ENCODE measurements at places on chromosomes 5 and 9. TPM values are rescaled to one million over a fixed set of nuclear protein-coding genes. Genes with fewer than 3 reads are reported as not detected.

- DNase-seq: no peak
Observed at GRCh38 chr9:105436783-105437182, 11.1 kb upstream of the FSD1L start.

GRCh38 chr9:98977246-98977714 is 33.6 kb downstream of the COL15A1 start:
- no peak for DNase-seq

GRCh38 chr9:134283111-134283515 is 43.1 kb upstream of the RXRA start:
- DNase-seq: peak; percentile 67

DNA sequence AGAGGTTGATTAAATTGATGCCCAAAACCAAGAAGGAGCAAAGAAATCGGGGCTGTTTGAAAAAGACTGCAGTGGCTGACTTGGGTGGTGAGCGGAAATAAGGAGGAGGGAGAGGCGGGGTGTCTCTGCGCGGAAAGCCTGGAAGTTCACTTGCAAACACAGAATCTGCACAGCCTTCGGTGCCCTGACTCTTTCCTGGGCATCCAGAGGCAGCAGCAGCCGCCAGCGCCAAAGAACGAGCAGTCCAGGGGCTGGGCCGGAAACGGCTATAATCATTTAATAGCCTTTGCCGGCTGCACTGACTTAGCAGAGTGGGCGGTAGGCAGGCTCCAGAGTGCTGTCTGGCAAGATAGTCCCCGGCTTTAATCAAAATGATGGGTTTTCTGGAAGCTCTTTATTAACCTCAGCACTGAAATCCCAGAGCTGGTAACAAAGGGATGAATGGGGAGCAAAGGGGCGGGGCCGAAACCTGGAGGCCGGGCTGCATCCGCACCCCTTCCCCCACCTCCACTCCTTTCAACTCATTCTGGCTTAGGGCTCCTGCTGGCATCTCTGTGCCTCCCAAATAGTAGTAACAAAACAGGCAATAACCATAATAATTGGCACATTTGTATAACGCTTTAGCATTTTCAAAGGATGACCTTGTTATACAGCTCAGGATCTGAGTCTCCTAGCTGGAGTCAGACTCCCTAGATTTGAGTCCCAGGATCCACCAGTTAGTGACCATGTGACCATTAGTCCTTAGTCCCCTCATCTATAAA is 35.7 kb downstream of the PCDHAC2 start:
- DNase-seq: no peak

DNA sequence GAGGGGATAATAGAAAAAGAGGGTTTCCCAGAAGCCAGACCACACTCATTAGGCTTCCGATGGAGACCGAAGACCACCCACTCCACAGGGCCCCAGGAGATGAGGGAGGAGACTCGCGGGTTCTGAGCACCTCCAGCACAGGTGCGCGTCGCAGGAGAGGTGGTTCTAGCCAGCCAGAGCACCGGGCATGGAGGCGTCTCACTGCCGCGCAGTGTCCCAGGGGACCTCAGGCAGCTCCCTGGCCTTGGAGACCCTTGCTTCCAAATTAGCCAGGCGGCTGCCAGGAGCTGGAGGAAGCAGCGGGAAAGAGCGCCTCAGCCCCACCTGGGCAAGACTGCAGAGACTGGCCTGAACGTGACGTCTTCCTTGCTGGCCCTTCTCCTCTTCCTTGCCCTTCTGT is 115.4 kb upstream of the FBXL7 start:
- no peak for DNase-seq

DNA sequence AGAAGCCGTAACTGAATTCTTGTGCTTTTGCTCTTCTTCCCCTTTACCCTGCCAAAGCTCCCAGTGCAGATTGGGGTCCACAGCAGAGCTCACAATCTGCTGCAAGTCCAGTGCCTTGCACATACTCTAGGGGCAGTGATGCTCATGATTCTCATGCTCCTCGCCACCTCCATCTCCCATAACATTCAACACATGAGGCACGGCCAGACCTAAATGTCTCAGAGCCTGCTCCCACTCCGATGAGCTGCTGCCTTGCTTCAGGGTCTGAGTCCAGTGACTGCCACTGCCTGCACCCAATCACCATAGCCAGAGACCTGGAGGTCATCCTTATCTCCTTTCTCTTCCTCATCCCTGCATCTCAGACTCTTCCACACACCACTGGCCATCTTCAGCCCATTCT is 10.5 kb downstream of the CSF1R start:
- DNase-seq: no peak

- peak; percentile 39 for DNase-seq
Observed at GRCh38 chr9:15837079-15837679, 284.3 kb downstream of the CCDC171 start.

DNA sequence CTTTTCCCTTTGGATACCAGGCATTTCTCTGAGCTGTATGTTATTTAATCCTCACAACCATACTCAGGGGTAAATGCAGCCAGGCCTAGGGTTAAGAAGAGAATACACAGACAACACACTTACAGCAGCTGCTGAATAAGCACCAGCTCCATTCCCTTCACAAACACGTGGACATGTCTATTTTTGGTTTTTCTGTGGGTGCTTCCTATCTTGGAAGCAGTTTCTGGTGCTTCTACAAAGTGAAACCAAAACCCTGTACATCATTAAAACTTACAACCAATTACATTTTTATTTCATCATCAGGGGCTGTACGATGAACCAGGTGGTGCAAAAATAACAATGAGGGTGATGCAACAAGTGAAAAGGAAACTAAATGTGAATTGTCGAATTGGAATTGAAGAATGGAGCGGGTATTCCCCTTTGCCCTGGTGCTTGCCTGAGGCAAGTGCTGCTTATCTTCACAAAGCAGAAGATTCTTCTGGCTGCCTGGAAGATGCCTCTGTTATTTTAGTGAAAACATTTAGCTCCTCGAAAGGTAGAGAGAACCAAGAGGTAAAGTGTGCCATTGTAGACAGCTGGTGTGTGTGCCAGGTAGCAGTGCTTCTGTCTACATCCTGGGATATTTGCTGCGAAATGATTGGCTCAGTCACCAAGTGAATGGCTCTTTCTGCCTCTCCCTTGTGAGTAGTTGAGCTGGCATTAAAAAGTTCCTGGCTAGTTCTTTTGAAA is 18.6 kb upstream of the IFNB1 start:
- no peak for DNase-seq

DNA sequence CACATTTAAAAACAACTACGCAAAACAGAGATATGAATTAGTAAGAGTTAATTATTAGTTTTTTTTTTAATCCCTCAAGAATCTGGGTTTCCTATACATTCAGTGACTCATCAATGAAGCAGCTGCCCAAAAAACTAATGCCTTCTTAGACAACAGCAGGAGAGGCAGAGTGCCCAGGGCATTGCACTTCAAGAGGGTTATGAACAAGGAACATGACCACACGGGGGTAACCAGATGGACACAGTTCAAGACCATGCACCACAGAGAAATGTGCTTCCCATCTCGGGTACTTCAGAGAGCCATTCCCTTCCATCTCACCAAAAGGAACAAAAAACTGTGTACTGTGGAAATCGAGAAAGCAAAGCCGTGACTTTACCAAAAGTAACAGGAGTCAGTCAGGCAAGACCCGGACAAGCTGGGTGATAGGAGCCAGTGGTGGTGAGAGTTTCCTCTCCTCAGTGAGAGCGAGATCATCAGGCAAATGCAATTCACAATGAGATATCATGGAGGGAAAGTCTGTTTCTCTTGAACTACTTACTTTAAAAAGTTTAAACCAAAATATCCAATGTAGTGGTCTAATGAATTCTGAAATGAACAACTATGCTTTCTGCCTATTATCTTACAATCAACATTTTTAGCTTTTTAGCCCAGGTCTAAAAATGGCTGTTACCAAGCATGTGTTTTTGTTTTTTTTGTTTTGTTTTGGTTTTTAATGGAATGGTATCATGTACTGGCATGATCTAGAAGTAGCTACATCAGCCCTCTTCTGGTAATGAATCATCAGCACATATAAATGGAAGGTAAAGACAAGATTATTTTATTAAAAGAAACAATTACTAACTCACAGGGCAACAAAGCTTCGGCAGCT is 192.1 kb downstream of the TSSK1B start:
- no peak for DNase-seq

DNA sequence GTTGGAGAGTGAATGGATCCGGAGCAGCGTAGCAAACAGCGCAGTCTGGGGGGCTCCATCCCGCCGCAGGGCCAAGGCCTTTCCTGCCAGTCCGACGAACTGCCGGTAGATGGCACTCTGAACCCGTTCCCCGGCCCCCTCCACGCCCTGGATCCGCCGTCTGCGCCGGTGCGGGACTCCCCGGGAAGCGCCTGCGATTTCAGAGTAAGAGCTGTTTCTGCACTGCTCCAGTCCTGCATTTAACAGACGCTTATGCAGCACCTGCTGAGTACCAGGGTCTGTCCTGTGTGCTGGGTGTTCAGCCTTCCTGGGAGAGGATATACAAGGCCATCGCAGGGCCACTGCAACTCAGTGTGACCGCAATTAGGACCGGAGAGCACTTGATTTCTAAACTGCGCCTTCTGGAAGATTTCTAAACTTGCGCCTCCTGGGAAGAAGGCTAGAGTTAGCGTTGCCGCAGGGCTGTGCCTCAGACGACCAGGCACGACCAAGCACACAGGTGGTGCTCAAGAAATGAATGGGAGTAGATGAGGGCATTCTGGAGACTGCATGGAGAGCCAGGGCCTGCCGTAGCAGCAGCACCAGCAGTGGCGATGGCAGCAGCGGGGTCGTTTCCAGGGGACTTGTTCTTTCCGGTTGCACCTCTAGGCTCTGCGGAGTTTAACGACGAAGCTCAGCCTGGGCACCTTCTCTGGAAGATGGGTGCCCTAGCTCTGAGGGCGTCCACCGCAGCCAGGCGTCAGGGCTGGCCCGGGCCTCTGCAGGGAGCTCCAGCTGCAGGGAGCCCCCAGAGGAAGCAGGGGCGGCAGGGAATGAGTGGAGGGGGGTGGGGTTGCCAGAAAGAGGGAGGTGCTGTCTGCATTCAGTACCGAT is 14.3 kb upstream of the TIFAB start:
- DNase-seq: peak; percentile 80

DNA sequence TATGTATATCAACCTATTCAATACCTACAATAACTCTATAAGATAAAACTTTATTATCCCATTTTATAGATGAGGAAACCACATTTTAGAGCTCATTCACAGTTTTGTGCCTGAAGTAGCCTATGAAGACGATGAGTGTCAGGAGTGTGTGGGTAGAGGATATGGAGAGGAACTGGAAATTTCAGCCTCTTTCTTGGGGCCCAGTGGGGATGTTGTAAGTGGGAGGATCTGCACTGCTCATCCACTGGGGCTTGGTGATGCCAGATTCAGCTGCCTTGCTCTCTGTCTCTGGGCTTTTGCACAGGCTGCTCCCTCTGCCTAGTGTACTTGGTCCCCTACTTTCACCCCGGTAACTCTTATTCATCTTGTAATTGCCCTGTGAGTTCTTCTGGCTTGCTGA is 194.7 kb downstream of the SREK1 start:
- DNase-seq: no peak

- DNase-seq: no peak
Observed at GRCh38 chr9:93865245-93865644, 89.9 kb downstream of the BARX1 start.

GRCh38 chr5:1555011-1555807 is 31.4 kb upstream of the LPCAT1 start:
- DNase-seq: no peak

- no peak for DNase-seq
Observed at GRCh38 chr9:126925876-126926275, 11.3 kb downstream of the RALGPS1 start.

DNA sequence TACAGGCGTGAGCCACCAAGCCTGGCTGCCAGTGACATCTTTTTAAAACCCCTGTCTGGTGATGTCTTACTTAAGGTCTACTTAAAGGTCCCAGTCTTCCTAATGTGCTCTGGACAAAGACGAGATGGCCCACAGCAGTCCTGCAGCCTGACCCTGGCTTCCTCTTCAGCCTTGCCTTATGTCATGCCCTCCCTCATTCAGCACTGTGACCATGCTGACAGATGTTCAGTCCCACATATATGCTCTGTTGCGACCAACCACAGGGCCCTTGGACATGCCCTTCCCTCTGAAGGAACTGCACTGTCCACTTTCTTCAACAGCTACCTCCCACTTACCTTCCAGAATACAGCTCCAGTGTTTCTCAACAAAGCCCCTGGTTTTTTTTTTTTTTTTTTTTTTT is 172.8 kb upstream of the PANK3 start:
- DNase-seq: no peak

DNA sequence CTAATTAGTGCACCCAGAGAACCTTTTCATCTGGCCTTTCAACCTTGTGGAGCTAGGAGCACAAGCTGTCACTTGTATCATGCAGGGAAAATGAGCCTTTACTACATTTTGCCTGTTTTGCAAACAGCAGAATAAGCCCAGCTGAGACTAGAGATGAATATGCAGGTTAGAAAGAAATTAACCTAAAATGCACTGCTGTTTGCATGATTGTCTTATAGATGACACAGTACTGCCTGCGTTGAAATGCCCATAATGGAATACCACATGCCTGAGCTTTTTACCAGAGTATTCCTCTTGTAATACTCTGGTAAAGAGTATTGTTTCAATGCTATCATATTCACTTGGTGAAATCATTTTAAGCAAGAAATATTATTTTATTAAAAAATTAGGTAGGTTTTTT is 90.7 kb downstream of the SNX24 start:
- no peak for DNase-seq

GRCh38 chr9:117555964-117556629 is 141.2 kb upstream of the ASTN2 start:
- no peak for DNase-seq

LPAR1 gene
- total RNA-seq: 30.3 TPM

NACC2 gene
- total RNA-seq: 22.1 TPM

EGR1 gene
- total RNA-seq: 16.8 TPM

FANCG gene
- total RNA-seq: 20.7 TPM

MEIKIN gene
- total RNA-seq: not detected

OGN gene
- total RNA-seq: 6.6 TPM

GABRG2 gene
- 0.61 TPM for total RNA-seq

ELOVL7 gene
- total RNA-seq: 33.7 TPM

CDH6 gene
- 3.2 TPM for total RNA-seq

DCTN3 gene
- 64.4 TPM for total RNA-seq
